ENCODE measurements at places on chromosomes 13 and 19.

DNA sequence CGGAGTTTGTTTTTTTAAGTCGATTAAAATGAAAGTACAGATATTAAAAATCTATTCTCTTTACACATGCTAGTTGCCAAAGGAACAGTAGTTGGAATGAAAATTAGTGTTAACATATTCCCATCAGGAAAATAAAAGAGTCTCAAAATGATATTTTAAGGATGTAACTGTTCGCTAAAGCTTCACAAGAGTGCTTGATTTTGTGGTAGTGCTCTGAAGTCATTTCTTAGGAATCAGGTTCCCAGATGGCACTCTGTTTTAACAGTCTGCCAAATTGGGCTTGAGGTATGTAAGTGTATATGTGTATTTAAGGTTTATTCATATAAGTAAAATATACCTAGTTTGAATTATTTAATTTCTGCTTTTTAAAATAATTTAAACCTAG lies 128.8 kb downstream of the LMO7 start:
- DNase-seq = no peak

GRCh38 chr19:13226983-13227382 lies 76.8 kb downstream of the IER2 start:
- DNase-seq = no peak

DNA sequence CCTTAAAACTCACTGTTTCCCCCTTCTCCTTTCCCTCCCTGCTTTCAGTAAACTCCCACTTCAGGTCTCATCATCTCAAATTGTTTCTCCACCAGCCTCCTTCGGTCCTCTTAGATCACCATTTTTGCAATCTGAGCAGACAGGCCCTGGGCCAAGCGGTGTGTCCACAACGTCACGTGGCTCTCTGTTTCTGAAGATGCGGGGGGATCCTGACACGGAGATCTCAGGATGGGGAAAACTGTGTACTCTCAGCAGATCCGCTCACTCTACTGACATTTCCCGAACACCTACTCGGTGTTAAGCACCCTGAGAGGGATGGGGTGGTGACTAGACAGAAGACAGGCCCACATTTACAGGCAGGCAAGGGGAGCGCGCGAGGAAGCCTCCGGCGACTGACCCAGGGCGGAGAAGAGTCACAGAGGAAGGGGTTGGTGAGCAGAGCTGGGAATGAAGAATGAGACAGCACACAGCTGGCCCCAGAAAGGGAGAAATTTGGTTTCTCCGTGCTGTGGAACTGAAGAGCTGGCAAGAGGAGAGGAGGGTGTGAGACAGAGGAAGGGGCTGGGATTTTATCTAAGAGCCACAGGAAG lies 38.8 kb downstream of the SERP2 start:
- no peak for DNase-seq

DNA sequence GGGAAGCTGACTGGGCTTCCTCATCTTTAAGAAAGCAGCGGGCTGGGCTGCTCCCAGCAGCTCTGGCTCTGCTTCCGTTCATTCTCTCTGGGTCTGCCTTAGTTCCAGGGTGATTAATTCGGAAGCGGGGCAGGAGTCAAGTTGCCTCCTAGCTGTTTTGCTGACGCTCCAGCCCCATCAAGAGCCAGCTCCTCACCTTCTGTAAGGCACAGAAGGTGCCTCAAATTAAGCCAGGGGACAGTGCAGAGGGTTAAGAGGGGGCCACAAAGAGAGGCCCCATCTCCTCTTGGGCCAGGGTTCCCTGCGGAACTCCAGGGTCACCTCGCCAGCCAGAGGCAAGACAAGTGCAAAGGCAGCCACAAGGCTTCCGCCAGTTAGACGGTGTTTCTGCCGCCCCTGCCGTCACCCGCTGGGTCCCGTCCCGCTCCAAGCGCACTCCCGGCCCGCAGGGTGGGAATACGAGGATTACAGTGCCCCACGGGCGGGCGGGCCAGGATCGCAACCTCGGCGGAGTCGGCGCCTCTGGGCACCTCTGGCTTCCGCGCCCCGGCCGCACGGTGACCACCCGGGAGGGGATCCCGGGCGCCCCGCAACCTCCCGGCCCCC lies 508 bp downstream of the SLC15A1 start:
- DNase-seq = no peak

DNA sequence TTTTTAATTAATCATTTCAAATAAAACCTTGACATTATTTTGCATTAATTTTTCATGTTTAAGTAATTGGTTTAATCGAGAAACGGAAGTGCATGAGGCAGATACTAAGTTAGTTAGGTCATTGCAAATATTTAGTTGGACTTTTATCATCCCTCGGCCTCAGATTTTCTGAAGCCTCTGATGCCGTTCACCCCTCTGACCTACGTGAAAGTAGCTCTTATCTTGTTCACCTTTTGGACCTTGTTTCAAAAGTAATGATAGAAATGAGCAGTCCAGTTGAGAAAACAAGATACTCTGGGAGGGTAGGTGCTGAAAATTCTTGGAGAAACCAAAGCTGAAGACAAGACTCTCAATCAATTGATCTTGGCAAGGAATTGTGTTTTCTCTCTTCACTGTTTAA lies 23.0 kb downstream of the LAIR2 start:
- no peak for DNase-seq
